Stimulated activated CD8-positive, alpha-beta memory T cell treated with anti-CD3 and anti-CD28 coated beads, Interleukin-4, amount 100 ng/mL, for 24 hours (primary cell): ENCODE measurements at places on chromosomes 3 and 15.

DNA sequence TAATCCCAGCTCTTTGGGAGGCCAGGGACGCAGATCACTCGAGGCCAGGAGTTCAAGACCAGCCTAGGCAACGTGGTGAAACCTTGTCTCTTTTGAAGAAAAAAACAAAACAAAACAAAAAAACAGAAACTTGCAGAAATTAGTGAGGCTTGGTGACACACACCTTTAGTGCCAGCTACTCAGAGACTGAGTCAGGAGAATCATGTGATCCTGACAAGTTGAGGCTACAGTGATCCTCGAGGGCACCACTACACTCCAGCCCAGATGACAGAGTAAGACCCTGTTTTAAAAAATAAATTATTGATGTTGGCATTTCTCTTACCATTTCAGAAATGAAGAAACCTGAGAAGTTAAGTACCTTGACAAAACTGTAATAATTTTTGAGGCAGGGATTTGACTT, 44.6 kb upstream of the CCNB2 start:
- no peak for DNase-seq

DNA sequence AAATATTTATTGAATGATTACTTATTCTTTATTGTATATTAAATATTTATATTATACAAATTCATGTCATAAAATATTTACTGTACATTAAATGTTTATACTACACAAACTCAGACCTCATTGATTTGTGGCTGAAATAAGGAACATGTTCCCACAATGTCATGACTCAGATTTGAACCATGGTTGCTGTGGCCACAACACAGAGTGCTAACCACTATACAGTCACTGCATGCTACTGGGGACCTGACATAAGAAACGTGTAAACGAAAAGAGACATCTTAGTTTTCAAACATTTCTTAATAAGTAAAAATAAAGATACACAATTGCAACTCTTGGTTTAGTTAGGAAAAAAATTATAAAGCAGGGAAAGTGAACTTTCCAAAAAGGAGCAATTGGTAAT, 99.1 kb upstream of the AGTR1 start:
- no peak for DNase-seq

DNA sequence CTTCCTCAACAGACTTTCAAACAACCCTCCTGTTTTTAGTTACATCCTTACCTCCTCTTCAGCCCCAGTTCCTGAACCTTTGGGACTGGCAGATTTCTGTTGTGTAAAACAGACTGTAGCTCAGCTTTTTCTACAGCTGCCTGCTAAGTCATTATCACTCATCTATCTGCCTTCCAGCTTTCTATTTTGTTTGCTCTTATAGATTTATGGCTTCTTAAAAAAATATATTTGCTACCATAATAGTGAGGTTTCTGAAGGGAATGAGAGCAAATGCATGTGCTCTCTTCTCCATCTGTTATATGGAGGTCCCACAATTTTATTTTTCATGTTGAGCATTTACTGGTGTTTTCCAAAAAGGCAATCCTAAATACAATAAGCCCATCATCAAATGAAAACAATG, 18.2 kb upstream of the GJD2 start:
- DNase-seq, result no peak

- DNase-seq, result no peak
Observed at GRCh38 chr3:17686613-17687012, 55.8 kb downstream of the TBC1D5 start.

GRCh38 chr3:144770915-144771351, 799.3 kb downstream of the DIPK2A start:
- no peak for DNase-seq

- no peak for DNase-seq
Observed at GRCh38 chr3:157094751-157095480, 65.0 kb downstream of the CCNL1 start.

GRCh38 chr3:14543446-14543845, 3.3 kb upstream of the GRIP2 start:
- no peak for DNase-seq

GRCh38 chr15:56736308-56736707, 3.0 kb upstream of the ZNF280D start:
- no peak for DNase-seq

GRCh38 chr3:126959921-126960603, 22.9 kb upstream of the PLXNA1 start:
- DNase-seq, result no peak

GRCh38 chr3:187630404-187630803, 39.8 kb downstream of the SST start:
- no peak for DNase-seq

DNA sequence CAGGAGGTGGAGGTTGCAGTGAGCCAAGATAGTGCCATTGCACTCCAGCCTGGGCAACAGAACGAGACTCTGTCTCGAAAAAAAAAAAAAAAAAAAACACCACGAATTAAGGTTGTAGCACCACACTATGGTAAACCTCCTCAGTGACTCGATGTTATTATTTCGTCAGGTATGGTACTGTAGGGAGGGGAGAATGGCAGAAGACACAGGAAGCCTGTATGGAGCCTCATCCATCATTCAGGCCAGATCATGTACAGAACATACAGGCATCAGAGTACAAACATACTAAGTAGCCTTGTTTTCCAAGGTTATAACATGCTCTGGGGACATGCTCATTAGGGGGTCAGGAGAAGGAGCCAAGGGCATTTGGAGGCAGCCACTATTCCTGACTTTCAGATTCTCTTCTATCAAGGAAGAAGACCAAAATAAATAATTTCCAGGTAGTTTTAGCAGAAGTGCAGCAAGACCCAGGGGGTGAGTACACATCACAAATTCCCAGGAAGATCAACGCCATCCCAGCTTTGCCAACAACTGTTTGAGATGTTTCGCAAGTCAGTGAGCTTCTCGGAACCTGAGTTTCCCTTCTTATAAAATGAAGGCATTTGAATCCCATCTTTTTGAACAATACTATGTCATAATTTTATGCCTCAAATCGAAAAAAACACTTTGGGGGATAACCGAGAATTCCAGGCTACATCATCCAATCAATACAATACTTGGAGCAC, 79.8 kb downstream of the FOXP1 start:
- DNase-seq, result no peak

DNA sequence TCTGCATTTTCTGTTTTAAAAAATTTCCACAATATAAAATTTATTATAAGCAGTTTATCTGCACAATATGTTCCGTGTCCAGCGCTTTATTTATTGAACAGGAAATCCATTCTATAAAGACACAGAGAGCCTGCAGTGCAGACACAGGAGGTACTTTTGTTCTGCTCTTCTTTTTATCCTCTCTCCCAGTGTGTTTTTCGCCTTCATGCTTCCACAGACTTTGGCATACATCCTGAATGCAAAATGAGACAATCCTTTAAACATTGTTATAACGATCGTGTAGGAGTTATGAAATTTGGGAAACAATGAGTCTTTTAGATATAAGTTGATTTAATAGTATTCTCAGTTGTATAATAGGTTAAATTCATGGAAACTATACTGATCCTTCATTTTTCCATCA, 749.2 kb downstream of the NAALADL2 start:
- no peak for DNase-seq

DNA sequence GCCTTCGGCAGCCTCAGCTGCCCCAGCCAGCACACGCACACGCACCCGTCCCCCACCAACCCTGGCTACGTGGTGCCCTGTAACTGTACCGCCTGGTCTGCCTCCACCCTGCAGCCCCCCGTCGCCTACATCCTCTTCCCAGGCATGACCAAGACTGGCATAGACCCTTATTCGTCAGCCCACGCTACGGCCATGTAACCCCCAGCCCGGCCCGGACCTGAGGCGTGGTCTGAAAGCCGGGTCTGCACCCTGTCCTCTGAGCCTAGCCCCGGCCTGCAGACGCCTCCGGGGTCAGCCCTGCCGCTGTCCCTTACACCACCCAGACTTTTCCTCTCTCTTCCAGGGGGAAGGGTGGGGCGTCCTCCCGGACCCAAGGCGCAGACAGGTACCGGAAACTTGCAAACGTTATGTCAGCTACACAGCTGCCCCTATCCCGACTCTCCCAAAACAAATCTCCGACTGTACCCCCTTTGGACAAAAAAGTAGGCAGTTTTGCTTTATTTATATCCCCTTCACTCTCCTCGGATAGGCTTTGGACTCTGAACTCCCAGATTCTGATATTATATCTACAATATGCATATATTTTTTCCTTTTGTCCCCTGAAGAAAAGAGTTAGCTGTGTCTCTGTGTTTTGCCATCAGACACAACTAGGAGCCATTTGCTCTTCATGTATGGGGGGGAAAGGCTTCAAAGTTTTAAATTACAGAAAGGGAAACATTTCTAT, 1.4 kb downstream of the SOX14 start:
- DNase-seq, result no peak

GRCh38 chr3:30642849-30643361, 36.5 kb downstream of the TGFBR2 start:
- DNase-seq, result no peak

DNA sequence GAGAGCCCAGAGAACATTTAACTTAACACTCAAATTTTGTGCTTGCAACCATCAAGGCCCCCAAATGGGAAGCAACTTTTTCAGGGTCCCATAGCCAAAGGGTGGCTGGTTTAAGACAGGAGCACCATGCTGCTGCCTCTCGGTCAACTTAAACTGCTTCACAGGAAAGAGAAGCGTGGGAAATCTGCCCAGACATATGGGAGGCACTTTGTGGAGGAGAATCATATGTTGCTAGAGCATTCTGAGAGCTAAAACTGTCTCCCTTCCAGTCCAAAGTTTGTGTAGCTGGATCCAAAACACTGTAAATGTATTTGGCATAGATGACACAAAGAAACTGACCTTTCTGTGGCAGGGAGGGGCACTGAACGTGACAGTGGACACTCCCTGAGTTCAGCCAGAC, 305.9 kb upstream of the RORA start:
- no peak for DNase-seq

DNA sequence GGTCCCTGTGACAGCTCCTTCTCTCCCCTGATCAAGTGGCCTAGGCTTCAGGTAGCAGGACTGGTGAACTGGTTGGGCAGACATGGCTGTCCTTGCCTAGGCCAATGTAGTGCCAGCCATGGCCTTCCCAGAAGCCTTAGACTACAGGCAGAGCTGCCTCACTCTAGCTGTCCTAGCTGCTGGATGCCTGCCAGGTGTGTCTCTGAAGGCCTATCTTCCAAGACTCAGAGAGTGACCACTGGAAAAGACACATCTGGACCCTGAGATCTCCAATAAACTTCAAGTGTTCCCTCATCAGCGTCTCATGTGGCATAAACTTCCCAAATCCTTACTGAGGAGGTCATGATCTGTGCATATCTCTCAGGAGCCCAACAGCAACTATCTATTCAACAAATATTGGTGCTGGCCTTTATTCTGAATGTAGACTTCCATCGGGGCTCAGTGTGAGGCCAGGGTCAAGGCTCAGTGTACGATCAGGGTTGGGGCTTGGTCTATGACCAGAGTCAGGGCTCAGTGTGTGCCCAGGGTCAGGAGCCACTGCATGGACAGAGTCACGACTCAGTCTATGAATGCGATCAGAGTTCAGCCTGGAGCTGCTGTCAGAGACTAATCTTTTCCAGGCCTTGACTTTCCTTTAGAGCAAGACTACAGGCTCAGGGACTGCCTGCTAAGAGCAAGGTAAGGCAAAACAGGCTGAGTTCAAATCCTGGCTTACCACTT, 36.5 kb upstream of the INSYN1 start:
- no peak for DNase-seq

GRCh38 chr3:105431200-105431599, 64.5 kb downstream of the ALCAM start:
- DNase-seq, result no peak

DNA sequence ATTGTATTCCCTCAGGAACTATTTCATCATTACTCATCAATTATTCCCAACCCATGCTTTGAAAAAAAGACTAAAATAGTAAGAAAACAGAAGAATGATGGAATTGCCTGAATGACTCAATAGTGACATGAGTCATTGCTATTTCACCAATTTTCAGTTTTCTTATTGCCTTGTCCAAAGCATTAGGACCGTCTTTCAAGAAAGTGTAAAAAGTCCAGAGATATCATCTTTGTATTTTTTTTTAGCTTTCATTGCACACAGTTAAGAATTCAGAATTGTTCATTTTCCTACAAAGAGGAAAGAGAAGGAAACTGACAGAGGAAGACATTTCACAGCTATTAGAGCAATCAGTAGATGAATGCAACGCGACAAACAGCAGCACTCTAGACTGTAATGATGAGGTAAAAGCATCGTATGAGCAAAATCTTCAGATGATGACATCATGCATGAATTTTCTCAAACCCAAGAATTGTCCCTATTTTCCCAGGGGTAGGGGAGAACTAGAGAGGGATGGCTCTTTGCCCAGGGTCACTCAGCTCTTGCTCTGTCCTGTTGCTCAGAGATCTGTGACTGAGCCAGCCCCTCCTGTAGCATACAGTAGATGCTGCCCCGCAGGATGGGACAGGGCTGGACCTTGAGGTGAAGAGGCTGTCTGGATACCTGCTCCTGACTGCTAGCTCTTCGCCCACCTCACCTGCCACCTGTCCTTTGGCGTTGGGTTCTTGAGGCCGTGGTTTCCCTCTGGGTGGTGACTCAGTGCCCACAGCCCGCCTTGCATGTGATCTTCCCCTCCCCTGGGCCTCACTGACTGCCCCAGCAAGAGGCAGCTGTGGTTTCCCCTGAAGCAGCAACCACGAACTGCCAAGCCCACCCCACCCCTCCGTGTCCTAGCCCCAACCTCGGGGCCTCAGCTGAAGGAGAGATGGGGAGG, 84.8 kb downstream of the PPCDC start:
- peak; percentile 69 for DNase-seq

DNA sequence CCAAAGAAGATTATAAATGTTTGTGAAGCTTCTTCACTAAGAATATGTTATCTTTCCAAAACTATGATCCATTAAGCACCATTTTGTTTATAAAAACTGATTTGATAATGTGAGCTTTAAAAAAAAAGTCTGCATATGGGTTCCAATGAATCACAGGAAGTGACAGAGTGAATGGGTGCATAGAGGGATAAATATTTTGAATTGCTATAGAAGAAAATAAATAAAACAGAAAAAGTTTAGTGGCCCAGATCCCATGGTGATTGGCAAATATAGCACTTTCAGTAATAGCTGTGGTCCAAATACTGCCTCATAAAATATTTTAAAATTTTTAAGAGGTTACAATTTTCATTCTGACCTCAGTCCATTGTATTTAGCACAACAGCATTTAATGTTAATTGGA, 19.2 kb downstream of the CPA3 start:
- no peak for DNase-seq

GRCh38 chr15:96273317-96274086, 57.0 kb upstream of the NR2F2 start:
- peak; percentile 15 for DNase-seq

- DNase-seq, result no peak
Observed at GRCh38 chr3:23739536-23739935, 66.2 kb upstream of the UBE2E1 start.

- DNase-seq, result no peak
Observed at GRCh38 chr15:46489276-46489675, 854.4 kb downstream of the SQOR start.

DNA sequence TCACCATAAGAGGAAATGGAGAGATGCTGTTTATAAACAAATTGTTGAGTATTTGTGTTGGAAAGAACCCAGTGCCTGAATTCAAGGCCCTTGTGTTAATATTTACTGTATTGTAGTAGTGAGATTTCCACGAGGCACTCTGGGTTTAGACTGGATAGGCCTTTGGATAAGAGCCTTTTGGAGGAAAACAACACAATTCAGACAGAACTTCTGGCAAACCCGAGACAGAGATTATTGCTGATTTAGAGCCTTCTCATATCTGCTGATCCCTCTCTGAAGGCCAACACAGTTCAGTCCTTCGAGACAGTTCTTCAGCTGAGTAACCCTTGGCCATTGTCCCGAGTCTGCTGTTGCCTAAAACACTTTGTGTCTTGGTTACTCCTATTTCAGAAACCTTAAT, 55.7 kb downstream of the LMCD1 start:
- no peak for DNase-seq

GRCh38 chr3:72380193-72380592, 468.1 kb downstream of the SHQ1 start:
- no peak for DNase-seq
